ENCODE measurements at places on chromosomes 7 and 10. TPM values are rescaled to one million over a fixed set of nuclear protein-coding genes. Genes with fewer than 3 reads are reported as not detected.

DNA sequence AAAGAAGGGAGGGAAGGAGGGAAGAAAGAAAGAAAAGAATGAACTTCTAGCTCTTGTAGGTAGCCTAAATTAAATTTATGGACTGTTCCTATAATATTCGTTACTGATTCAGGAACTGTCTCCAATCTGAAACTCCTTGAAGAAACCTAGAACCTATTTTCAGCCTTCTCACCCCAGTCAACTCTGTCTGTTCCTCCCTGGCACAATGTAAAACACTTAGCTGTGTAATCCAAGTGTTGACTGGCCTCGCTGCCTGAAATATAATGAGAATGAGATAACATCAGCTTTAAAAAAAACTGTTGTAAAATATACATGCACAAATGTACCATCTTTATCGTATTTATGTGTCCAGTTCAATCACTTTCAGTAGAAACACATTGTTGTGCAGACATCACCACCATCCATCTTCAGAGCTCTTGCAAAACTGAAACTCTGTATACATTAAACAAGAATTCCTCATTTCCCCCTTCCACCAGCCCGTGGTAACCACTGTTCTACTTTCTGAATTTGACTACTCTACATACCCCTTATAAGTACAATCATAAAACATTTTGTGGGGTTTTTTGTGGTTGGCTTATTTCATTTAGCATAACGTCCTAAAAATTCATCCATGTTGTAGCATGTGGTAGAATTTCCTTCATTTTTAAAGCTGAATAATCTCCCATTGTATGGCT, 6.3 kb upstream of the C7orf33 start:
- DNase-seq: no peak

The CCDC172 gene
- total RNA-seq: not detected

DNA sequence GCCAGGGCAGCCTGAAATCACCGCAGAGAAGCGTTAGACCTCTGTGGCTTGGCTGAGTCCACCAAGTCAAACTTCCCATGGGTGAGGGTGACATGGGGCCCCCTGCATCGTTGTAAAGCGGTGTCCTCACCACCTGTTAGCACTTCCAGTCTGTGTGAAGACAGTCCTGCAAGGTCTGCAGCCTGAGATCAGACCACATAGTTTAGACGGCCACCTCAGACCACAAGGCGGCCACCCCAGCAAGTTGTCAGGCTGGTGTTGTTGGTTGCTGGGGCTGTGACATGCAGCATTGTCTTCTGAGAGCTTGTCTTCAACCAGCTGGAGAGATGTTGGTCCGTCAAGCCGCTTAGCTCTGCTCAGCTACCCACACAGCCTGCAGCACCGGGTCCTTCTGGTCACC, 44.1 kb upstream of the TARP start:
- no peak for DNase-seq

The MLLT10 gene
- 9.3 TPM for total RNA-seq

- DNase-seq: peak; percentile 92
Observed at GRCh38 chr7:140696024-140696679, 356 bp upstream of the NDUFB2 start.

The TET1 gene
- 2.8 TPM for total RNA-seq

The MYH16 gene
- total RNA-seq: 0.34 TPM

DNA sequence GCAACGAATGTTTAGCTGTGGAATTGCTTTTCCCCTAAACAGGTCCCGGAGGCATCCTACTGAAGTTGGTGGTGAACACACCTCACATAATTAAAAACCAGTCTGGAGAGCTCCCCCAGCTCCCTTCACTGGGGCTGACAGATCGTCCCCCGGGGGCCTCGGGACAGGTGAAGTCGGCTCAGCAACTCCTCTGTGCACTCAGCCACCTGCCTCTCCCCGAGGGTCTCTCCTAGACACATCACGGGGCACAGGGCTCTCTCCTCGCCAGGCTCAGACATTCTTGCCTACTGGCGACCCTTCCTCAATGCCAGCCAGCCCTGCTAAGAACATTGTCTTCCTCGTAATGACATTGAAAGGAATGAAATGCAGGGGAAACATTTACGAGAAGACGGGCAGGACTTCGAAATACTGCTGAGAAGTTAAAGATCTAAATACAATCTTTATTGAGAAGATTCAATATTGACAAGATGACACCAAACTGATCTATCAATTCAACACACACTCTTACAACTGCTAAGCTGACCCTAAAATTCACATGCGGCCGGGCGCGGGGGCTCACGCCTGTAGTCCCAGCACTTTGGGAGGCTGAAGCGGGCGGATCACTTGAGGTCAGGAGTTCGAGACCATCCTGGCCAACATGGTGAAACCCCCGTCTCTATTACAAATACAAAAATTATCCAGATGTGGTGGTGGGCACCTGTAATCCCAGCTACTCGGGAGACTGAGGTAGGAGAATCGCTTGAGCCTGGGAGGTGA, 88.1 kb upstream of the DNAAF5 start:
- no peak for DNase-seq

GRCh38 chr10:113610631-113611601, 52.9 kb downstream of the NRAP start:
- peak; percentile 32 for DNase-seq

The BAIAP2L1 gene
- total RNA-seq: 19.3 TPM

All from M059J (cell line).